ENCODE measurements at places on chromosomes 1 and 21.

DNA sequence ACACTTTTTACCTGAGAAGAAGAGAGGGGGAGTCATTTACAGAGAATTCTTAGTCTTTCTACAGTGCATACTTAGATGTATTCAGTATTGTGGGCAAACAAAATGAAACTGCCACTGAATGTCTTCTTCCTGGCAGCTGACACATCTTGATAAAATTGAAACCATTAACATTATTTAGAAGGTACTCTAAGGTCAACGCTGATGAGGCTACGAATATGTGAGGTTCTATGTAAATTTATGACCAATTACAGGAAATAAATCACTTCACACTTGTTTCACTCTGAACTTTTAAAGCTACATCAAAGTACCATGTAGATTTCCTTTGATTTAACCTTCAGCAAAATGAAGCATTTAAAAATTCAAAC is 51.3 kb upstream of the GFI1 start:
- peak overlapping the region; percentile 96 for H3K27ac ChIP-seq
- peaks cover 71% of the 10 kb centered on the region for H3K36me3 ChIP-seq
- peak overlapping the region; percentile 67 for H3K4me3 ChIP-seq
- peaks cover 76% of the 10 kb centered on the region for H3K4me1 ChIP-seq
- H3K27me3 ChIP-seq, result no peaks in the 10 kb centered on the region

DNA sequence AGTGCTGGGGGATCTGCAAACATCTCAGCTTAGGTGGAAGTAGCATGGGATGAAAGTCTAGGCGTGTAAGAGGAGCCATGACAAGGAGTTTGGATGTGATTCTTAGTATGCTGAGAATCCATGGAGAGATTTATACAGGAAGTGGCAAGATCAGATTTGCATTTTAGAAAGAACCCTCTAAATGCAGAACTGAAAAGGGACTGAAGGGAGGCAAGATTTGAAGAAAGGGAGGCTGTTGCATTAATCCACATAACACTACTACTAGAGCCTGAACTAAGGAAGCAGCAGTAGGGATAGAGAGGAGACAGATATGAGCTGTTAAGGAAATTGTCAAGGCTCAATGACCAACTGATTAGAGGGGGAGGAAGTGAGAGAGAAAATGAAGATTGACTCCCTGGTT is 9.8 kb downstream of the C1orf74 start:
- H3K36me3 ChIP-seq, result peaks cover 37% of the 10 kb centered on the region
- no peak overlapping the region for H3K4me3 ChIP-seq
- H3K27me3 ChIP-seq, result no peaks in the 10 kb centered on the region
- no peak for DNase-seq
- peak overlapping the region; percentile 72 for H3K27ac ChIP-seq

DNA sequence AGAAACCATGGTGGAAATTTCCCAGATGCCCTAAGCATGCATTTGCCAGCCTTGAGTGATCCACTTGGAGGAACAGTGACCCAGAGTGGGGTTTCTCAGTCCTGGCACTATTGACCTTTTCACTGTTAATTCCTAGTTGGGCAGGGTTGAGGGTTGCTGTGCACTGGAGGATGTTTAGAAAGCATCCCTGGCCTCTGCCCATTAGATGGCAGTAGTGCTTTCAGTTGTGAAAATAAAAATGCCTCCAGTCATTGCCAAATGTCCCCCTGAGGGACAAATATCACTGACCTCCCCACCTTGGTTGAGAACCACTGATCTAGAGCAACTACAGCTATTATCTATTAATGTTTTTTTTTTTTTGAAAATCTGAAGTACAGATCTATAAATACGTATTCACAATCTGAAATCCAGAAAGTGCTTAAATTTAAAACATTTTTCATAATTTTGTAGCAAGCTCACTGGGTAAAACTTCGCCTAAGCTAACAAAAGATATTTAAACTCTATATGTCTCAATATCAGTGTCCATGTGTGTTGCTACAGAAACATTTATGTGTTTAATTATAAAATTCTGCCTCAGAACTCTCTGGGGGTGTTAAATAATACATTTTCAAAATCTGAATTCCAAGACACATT is 27.3 kb downstream of the F3 start:
- H3K27ac ChIP-seq, result no peak overlapping the region
- no peak overlapping the region for H3K4me3 ChIP-seq
- H3K4me1 ChIP-seq, result no peaks in the 10 kb centered on the region
- DNase-seq, result no peak
- H3K36me3 ChIP-seq, result peaks cover 23% of the 10 kb centered on the region
- H3K27me3 ChIP-seq, result no peaks in the 10 kb centered on the region

DNA sequence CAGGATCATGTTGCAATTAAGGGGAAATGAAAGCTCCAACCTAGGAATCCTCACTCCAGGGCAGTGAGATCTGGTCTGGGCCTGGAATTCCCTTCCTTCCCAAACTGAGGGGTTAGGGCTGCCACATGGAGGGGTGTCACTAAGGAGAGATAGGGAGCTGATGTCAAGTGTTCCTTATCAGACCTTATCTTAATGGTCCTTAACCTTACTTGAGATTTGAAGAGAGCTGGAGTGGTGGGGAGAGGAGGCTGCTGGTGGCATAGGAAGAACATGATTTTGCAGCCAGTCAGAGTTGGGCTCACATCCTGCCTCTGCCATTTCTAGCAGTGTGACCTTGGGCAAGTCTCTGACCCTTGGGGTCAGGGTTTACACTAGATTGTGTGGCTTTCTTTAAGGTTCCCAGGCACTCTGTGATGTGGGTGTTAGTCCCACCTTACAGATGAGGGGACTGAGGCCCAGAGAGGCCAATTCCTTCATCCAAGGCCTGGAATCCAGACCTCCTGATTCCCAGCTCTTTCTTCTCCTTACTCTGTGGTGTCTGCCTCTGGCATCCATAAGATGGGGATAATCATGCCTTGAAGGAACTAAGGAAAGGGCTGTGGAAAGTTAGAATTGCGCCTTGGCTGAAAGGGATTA is 56.3 kb upstream of the SYNC start:
- no peak overlapping the region for H3K4me3 ChIP-seq
- H3K27me3 ChIP-seq, result peaks cover 20% of the 10 kb centered on the region
- H3K4me1 ChIP-seq, result peaks cover 13% of the 10 kb centered on the region
- H3K36me3 ChIP-seq, result no peaks in the 10 kb centered on the region
- no peak for DNase-seq

DNA sequence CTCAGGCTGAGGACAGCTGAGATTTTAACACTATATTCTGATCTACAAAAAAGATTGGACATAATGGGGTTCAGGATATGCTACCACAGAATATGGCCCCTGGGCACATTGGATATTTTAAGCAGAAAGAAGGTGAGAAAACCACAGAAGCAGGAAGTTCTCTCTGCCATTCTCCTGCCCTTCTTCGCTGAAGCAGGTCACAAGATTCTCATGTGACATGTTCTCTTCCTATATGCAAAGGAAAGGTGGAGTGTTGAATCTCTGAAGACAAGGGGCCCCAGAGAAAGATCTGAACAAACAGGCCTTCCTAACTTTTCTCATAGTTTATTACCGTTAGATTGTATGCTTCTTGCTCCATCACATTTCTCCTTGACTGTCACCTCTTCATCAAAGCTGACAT is 285.7 kb downstream of the S1PR1 start:
- peaks cover 3% of the 10 kb centered on the region for H3K4me1 ChIP-seq
- no peaks in the 10 kb centered on the region for H3K36me3 ChIP-seq
- no peak for DNase-seq
- no peak overlapping the region for H3K4me3 ChIP-seq
- H3K27me3 ChIP-seq, result peaks cover 19% of the 10 kb centered on the region
- no peak overlapping the region for H3K27ac ChIP-seq

GRCh38 chr1:25468033-25468432 is 37.3 kb downstream of the MACO1 start:
- H3K27ac ChIP-seq, result no peak overlapping the region
- H3K27me3 ChIP-seq, result no peaks in the 10 kb centered on the region
- H3K4me3 ChIP-seq, result no peak overlapping the region
- no peak for DNase-seq
- peaks cover 14% of the 10 kb centered on the region for H3K36me3 ChIP-seq

- H3K27me3 ChIP-seq, result peaks cover 5% of the 10 kb centered on the region
- no peak overlapping the region for H3K4me3 ChIP-seq
- no peaks in the 10 kb centered on the region for H3K4me1 ChIP-seq
- no peak for DNase-seq
- H3K36me3 ChIP-seq, result no peaks in the 10 kb centered on the region
Observed at GRCh38 chr1:46219551-46220520, 16.7 kb downstream of the LURAP1 start.

GRCh38 chr1:94031154-94031553 is 89.8 kb downstream of the ABCA4 start:
- no peak overlapping the region for H3K4me3 ChIP-seq
- no peak for DNase-seq
- no peaks in the 10 kb centered on the region for H3K36me3 ChIP-seq
- no peak overlapping the region for H3K27ac ChIP-seq

GRCh38 chr1:204359474-204360255 is at the start of gene PLEKHA6:
Gene PLEKHA6 (minus strand): TSS chr1:204359929. CDS start chr1:204273727, 86,202 bp downstream.
- H3K36me3 ChIP-seq, result no peaks in the 10 kb centered on the region
- H3K27ac ChIP-seq, result no peak within 1 kb of the TSS
- DNase-seq, result no peak
- H3K4me1 ChIP-seq, result peaks cover 27% of the 10 kb centered on the region

GRCh38 chr1:245772325-245772724 is 617.5 kb downstream of the KIF26B start:
- no peaks in the 10 kb centered on the region for H3K36me3 ChIP-seq
- peaks cover 9% of the 10 kb centered on the region for H3K4me1 ChIP-seq
- DNase-seq, result no peak
- no peak overlapping the region for H3K27ac ChIP-seq
- H3K27me3 ChIP-seq, result no peaks in the 10 kb centered on the region

- H3K27ac ChIP-seq, result no peak overlapping the region
- peaks cover 26% of the 10 kb centered on the region for H3K27me3 ChIP-seq
- H3K4me1 ChIP-seq, result no peaks in the 10 kb centered on the region
- no peak for DNase-seq
- no peak overlapping the region for H3K4me3 ChIP-seq
Observed at GRCh38 chr1:36585569-36586548, 103.1 kb upstream of the CSF3R start.

GRCh38 chr1:231040019-231040799 is at the start of gene FAM89A:
Gene FAM89A (minus strand): TSS chr1:231040254. CDS start chr1:231040211, 43 bp downstream.
- peaks cover 29% of the 10 kb centered on the region for H3K4me1 ChIP-seq
- H3K4me3 ChIP-seq, result peak within 1 kb of the TSS; percentile 79
- peaks cover 8% of the 10 kb centered on the region for H3K36me3 ChIP-seq
- peaks cover 32% of the 10 kb centered on the region for H3K27me3 ChIP-seq
- H3K27ac ChIP-seq, result no peak within 1 kb of the TSS
- DNase-seq, result peak; percentile 59

DNA sequence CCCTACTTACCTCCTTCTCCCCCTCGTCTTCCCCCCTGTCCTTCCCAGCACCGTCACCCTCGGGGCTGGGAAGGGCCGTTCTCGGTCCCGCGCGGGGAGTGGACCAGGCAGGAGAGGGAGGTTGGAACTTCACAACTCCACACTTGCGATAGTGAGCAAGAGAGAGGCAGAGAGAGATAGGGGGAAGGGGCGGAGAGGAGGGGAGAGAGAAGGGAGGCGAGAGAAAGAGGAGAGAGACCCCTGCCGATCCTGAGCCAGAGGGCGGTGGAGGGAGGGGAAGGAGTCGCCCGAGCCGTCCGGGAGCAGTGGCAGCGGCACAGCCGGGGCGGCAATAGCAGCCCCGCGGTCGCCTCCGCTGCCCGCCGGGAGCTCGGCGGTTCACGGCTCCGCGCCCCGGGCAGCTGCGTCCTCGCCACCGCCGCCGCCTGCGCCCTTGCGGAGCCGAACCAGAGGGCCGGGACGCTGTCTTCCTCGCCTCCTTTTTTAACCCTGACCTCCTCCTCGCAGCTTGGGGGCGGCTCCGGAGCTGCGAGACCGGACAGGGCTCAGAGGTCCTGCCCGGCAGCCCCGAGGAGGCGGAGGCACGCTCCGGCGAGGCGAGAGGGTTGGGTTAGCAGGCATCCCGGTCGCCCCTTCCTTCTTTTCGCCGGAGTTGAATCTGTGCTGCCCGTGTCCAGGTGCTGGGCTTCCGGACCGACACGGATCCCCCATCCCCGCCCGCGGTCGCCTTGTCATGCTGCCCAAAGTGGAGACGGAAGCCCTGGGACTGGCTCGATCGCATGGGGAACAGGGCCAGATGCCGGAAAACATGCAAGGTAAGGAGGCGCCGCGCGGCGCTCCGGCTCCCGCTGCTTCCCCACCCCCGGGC is 11.7 kb downstream of the NR5A2 start:
- H3K27me3 ChIP-seq, result peaks cover 44% of the 10 kb centered on the region
- H3K27ac ChIP-seq, result no peak overlapping the region
- DNase-seq, result no peak
- H3K4me3 ChIP-seq, result no peak overlapping the region
- no peaks in the 10 kb centered on the region for H3K36me3 ChIP-seq

GRCh38 chr1:6860401-6860800 is 75.1 kb downstream of the CAMTA1 start:
- DNase-seq, result no peak
- no peak overlapping the region for H3K4me3 ChIP-seq
- peaks cover 4% of the 10 kb centered on the region for H3K36me3 ChIP-seq
- H3K27ac ChIP-seq, result no peak overlapping the region

Measured in activated T-helper 2 cell treated with anti-CD3 and anti-CD28 coated beads, Interferon-gamma antibody, Interleukin-2, Interleukin-4, amounts not matched to agents 10 μg/mL and 5 μg/mL and 100 μg/mL, durations not matched to agents 14 hours and 24 hours and 36 hours (primary cell).